Effector memory CD8-positive, alpha-beta T cell (primary cell): ENCODE measurements at places on chromosomes 7 and 10.

DNA sequence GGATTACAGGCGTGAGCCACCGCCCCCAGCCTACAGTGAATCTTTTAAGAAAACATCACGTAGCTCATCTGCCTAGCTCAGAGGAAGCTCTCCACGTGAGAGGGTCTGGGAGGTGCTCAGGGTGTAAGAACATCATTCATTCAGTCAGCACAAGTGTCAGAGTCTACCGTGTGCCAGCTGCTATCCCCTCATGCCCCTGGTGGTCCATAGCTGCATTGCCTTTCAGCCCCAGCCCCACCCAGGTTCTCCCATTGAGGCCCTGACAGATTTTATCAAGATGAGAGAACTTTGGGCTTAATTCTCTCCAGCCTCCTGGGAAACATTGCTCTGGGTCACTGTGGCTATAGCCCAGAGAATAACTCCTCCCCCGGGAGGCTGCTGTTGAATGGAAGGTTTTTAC lies 45.1 kb downstream of the ZNF503 start:
- no peak for DNase-seq
- H3K27me3 ChIP-seq, result peaks cover 23% of the 10 kb centered on the region
- H3K27ac ChIP-seq, result no peak overlapping the region
- no peaks in the 10 kb centered on the region for H3K4me1 ChIP-seq

- no peak overlapping the region for H3K4me3 ChIP-seq
- H3K4me1 ChIP-seq, result no peaks in the 10 kb centered on the region
- H3K27ac ChIP-seq, result no peak overlapping the region
- no peaks in the 10 kb centered on the region for H3K36me3 ChIP-seq
- no peak for DNase-seq
- no peaks in the 10 kb centered on the region for H3K27me3 ChIP-seq
Observed at GRCh38 chr10:21022821-21023220, 125.7 kb upstream of the NEBL start.

- no peak for DNase-seq
- H3K27ac ChIP-seq, result peak overlapping the region; percentile 69
- peak overlapping the region; percentile 28 for H3K4me3 ChIP-seq
Observed at GRCh38 chr7:44967571-44968446, 11.0 kb downstream of the MYO1G start.

- no peak overlapping the region for H3K4me3 ChIP-seq
- H3K27me3 ChIP-seq, result no peaks in the 10 kb centered on the region
- H3K27ac ChIP-seq, result no peak overlapping the region
- DNase-seq, result no peak
- peaks cover 46% of the 10 kb centered on the region for H3K4me1 ChIP-seq
Observed at GRCh38 chr10:117346574-117346973, 28.7 kb downstream of the PDZD8 start.

- no peak overlapping the region for H3K4me3 ChIP-seq
- peaks cover 29% of the 10 kb centered on the region for H3K27me3 ChIP-seq
- no peaks in the 10 kb centered on the region for H3K36me3 ChIP-seq
- no peak overlapping the region for H3K27ac ChIP-seq
Observed at GRCh38 chr7:95316588-95316987, 7.7 kb downstream of the PON1 start.

GRCh38 chr7:3538041-3538440 lies 237.0 kb downstream of the SDK1 start:
- no peak overlapping the region for H3K27ac ChIP-seq
- H3K4me1 ChIP-seq, result no peaks in the 10 kb centered on the region
- H3K27me3 ChIP-seq, result peaks cover 27% of the 10 kb centered on the region
- H3K4me3 ChIP-seq, result no peak overlapping the region
- no peaks in the 10 kb centered on the region for H3K36me3 ChIP-seq

DNA sequence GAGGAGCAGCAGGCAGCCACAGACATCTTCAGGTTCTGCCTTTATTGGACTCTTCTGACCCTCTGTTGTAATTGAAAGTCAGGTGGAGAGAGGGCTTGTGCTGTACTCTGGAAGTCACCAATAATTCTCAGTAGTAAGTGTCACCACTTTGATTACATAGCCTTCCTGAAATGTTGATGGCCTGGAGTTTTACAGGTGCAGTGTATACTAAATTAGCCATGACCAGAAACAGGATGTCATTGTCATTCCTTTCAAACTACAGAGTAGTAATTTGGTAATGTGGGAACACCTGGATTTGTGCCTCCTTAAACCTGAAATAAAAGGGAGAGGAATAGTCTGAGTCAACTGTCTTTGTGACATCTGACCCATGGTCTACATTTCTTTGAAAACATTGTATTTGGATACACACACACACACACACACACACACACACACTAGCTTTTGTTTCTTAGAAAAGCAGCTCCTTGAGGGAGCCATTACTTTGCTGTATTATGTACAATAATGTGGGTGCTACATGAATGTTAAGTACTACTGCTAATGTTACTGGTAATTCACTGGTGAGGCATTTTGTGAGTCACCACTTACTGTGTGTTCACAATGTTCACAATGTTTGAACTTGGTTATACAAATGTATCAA lies 19.6 kb downstream of the ARL4A start:
- H3K4me3 ChIP-seq, result no peak overlapping the region
- no peak overlapping the region for H3K27ac ChIP-seq
- H3K36me3 ChIP-seq, result no peaks in the 10 kb centered on the region
- H3K4me1 ChIP-seq, result no peaks in the 10 kb centered on the region
- H3K27me3 ChIP-seq, result no peaks in the 10 kb centered on the region

DNA sequence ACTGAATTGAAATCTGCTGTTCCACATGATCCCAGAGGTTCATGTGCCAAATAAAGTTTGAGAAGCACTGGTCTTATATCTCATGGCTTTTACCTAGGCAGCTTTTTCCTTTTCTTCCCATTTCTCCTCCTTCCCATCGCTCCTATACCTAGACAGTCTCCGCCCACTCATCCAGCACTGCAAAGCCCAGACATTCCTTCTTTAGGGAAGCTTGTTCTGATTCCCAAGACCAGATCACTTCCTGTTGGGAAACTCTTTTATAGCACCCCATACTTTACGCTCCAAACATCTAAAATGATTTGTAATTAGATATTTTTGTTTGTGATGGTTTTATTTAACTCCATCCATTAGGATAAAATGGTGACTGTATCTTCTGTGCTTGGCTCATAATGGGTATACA lies 75.9 kb downstream of the BMPER start:
- no peak overlapping the region for H3K27ac ChIP-seq
- H3K4me1 ChIP-seq, result no peaks in the 10 kb centered on the region
- no peak overlapping the region for H3K4me3 ChIP-seq
- H3K36me3 ChIP-seq, result no peaks in the 10 kb centered on the region
- DNase-seq, result no peak

DNA sequence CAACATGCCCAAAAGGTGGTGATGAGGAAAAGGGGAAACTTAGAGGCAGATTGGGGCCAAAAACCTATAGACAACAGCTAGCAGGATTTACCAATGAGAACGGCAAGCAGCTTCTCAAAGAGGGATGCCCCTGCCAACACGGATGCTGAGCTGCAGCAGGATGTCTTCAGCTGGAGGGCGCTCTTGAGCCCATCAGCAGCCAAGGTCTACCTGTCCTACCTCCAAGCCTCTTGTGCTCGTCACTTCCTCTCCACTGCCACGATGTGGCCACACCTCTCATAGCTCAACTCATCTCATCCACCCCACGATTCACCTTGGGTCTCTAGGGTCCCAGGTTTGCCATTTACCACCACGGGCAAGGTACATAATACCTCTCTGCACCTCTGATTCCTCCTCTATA lies 36.5 kb downstream of the DLG5 start:
- peaks cover 8% of the 10 kb centered on the region for H3K36me3 ChIP-seq
- DNase-seq, result no peak
- H3K4me1 ChIP-seq, result peaks cover 7% of the 10 kb centered on the region
- H3K27me3 ChIP-seq, result no peaks in the 10 kb centered on the region

GRCh38 chr10:77675347-77675746 lies 37.7 kb upstream of the KCNMA1 start:
- no peak overlapping the region for H3K4me3 ChIP-seq
- H3K27me3 ChIP-seq, result peaks cover 42% of the 10 kb centered on the region
- peaks cover 6% of the 10 kb centered on the region for H3K4me1 ChIP-seq
- no peak overlapping the region for H3K27ac ChIP-seq
- DNase-seq, result no peak

- H3K27me3 ChIP-seq, result no peaks in the 10 kb centered on the region
- H3K4me1 ChIP-seq, result no peaks in the 10 kb centered on the region
- H3K27ac ChIP-seq, result no peak overlapping the region
- DNase-seq, result no peak
Observed at GRCh38 chr7:111867348-111867931, 305.1 kb upstream of the IMMP2L start.

DNA sequence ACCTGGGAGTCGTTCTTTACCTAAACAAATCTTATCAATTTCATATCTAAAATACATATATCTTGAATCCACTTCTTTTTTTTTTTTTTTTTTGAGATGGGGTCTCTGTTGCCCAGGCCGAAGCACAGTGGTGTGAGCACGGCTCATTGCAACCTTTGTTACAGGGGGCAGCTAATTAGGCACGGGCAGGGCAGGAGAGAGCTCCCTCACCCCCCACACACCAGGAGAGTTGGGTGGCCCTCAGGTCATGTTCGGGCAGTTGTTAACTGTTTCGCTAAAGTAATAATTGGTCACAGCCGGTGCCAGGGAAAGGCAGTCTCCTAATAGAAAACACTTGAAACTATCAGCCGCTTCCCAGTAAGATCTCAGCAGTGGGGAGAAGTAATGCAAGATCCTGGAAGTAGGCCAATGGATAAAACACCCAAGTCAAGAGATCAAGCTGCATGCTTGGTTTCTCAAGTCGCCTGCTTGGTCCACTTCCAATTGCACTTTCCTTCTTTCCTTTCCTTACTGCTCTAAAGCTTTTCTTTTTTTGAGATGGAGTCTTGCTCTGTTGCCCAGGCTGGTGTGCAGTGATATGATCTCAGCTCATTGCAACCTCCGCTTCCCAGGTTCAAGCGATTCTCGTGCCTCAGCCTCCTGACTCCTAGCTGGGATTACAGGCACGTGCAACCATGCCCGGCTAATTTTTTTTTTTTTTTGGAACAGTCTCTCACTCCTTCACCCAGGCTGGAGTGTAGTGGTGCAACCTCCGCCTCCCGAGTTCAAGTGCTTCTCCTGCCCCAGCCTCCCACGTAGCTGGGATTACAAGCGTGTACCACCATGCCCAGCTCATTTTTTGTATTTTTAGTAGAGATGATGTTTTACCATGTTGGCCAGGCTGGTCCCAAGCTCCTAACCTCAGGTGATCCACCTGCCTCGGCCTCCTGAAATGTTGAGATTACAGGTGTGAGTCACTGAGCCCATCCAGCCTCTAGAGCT lies 21.3 kb upstream of the EFCAB10 start:
- peaks cover 11% of the 10 kb centered on the region for H3K36me3 ChIP-seq
- no peak overlapping the region for H3K27ac ChIP-seq
- DNase-seq, result no peak
- H3K4me3 ChIP-seq, result no peak overlapping the region
- peaks cover 1% of the 10 kb centered on the region for H3K4me1 ChIP-seq

- H3K4me1 ChIP-seq, result no peaks in the 10 kb centered on the region
- H3K4me3 ChIP-seq, result no peak overlapping the region
- peaks cover 6% of the 10 kb centered on the region for H3K27me3 ChIP-seq
- no peak for DNase-seq
- H3K36me3 ChIP-seq, result no peaks in the 10 kb centered on the region
- H3K27ac ChIP-seq, result no peak overlapping the region
Observed at GRCh38 chr10:28910956-28911355, 233.6 kb downstream of the BAMBI start.

- H3K4me3 ChIP-seq, result no peak overlapping the region
- DNase-seq, result no peak
- no peak overlapping the region for H3K27ac ChIP-seq
- no peaks in the 10 kb centered on the region for H3K4me1 ChIP-seq
- no peaks in the 10 kb centered on the region for H3K27me3 ChIP-seq
- no peaks in the 10 kb centered on the region for H3K36me3 ChIP-seq
Observed at GRCh38 chr7:31775556-31775955, 88.5 kb downstream of the PPP1R17 start.

- no peak for DNase-seq
- no peaks in the 10 kb centered on the region for H3K36me3 ChIP-seq
- H3K4me3 ChIP-seq, result no peak overlapping the region
- no peak overlapping the region for H3K27ac ChIP-seq
Observed at GRCh38 chr7:54947266-54947665, 71.6 kb upstream of the EGFR start.

DNA sequence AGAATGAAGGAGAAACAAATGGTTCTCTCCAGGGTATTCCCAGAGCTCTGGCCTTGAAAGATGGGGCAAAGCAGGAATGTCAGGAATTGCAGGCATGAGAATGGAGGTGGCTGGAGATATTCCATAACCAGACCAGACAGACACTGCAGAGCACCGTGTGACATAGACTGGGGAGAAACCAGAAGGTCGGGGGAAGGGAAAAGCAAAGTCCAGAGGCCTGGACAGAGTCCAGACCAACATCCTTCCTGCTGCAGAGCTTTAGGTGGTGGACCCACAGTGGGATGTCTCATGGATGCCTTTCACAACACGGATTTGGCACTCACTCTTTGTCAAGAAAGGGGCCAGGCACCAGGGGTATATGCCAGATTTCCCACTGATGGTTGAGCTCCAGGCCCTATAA lies 177.2 kb upstream of the INHBA start:
- H3K27me3 ChIP-seq, result no peaks in the 10 kb centered on the region
- peaks cover 19% of the 10 kb centered on the region for H3K4me1 ChIP-seq
- no peaks in the 10 kb centered on the region for H3K36me3 ChIP-seq
- peak overlapping the region; percentile 98 for H3K27ac ChIP-seq
- no peak for DNase-seq
- H3K4me3 ChIP-seq, result no peak overlapping the region

DNA sequence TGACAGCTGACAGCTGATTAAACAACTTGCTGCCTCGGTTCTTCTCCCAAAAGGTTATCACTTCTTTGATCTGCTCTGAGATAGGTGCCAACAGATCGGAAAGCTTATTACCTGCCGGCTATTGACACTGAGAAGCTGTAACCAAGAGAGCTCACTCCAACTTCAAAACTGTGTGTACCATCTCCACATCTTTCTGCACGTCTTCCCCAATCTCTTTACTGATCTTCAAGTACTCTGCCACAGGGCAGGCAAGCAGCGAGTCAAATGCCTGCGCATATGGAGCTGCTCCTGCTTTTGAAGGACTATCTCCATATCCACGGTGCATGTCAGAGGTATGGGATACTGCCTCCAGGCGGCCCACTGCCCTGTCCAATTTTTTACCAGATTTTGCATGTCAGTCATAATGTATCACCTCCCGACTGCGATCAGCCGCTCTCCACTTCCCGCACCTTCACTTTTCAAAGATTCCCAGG lies 352 bp upstream of the ZNF485 start:
- H3K36me3 ChIP-seq, result peaks cover 18% of the 10 kb centered on the region
- H3K27me3 ChIP-seq, result no peaks in the 10 kb centered on the region
- peaks cover 14% of the 10 kb centered on the region for H3K4me1 ChIP-seq
- H3K4me3 ChIP-seq, result peak overlapping the region; percentile 87
- H3K27ac ChIP-seq, result no peak overlapping the region

- no peaks in the 10 kb centered on the region for H3K36me3 ChIP-seq
- H3K4me1 ChIP-seq, result no peaks in the 10 kb centered on the region
Observed at GRCh38 chr10:59273445-59273844, 88.9 kb downstream of the FAM13C start.

GRCh38 chr10:37952043-37952755 lies 24.2 kb downstream of the ZNF25 start:
- no peak overlapping the region for H3K27ac ChIP-seq
- H3K4me1 ChIP-seq, result no peaks in the 10 kb centered on the region
- H3K36me3 ChIP-seq, result peaks cover 59% of the 10 kb centered on the region
- no peak for DNase-seq
